ENCODE measurements at places on chromosomes 4 and X. TPM values are rescaled to one million over a fixed set of nuclear protein-coding genes. Genes with fewer than 3 reads are reported as not detected.
A peak's percentile ranks its signal among the peaks of the same experiment; 100 is the strongest.

DNA sequence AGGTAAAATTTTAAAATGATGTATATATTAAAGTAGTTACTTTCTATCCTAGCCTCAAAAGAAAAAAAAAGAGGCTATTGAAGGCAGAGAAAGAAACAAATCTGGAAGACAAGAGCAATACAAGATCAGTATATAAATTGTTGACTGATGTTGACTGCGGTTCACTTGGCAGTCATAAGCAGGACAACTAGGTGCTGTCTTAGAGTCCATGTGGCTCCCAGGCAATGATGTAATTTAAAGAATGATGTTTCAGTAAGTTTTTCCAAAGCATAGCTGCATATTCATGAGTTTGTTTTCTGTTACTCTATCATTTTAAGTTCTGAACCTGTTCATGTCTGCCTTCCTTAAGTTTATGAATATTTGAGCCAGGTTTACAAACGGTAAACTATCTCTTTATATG is 630.2 kb downstream of the FAT4 start:
- no peak for DNase-seq

Gene VCX2
- polyA plus RNA-seq = not detected

GRCh38 chr4:141464366-141464765 is 172.0 kb upstream of the IL15 start:
- DNase-seq = no peak

Gene BCLAF3
- polyA plus RNA-seq = 0.65 TPM

- peak; percentile 55 for DNase-seq
Measured at GRCh38 chrX:53287493-53288138, 6.2 kb upstream of the IQSEC2 start.

Gene XAGE1A
- not detected for polyA plus RNA-seq

Gene TIGD2
- 3.4 TPM for polyA plus RNA-seq

Gene RBMXL3
- polyA plus RNA-seq = not detected

Gene CT45A7
- polyA plus RNA-seq = not detected

Gene UGT2B7
- not detected for polyA plus RNA-seq

DNA sequence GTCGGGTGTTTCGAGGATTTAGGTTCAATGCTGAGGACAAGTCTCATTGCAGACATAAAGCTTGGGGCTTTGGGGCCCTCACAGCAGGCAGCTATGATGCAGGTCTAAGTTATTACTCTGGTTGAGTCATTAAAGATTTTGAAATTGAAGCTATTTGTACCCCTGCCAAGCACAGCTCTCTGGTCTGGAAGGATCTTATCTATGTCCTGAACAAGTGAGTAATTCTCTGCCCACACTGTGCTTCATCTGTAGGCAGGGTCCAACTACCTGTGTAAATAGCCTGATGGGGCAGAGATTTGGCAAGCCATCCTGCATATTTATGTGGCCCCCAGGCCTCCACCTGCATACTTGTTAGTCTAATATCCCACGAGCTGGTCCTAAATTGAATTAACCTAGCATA is 41.4 kb upstream of the MAGEA4 start:
- peak; percentile 83 for DNase-seq

Gene RNF212
- 1.1 TPM for polyA plus RNA-seq

Gene KIF4A
- 14.3 TPM for polyA plus RNA-seq

Gene TLR2
- 14.8 TPM for polyA plus RNA-seq

DNA sequence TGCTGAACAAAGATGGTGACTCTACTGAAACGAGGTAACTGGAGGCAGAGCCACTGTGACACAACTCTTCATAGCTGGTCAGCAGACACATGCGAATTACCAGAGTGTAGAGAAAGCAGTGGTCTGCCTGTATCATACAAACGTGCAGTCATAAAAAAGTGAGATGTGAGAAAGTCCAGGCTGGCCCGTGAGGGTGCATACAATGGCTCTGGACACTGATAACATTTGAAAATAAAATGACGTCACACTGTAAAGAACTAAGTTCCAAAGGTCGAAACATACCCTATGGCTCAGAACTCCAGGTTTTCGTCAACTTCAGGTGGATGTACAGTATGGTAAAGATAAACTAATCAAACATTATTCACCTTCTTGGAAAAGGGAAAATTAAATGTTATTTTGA is 95.7 kb downstream of the SHISA3 start:
- DNase-seq = no peak

GRCh38 chrX:63283348-63283747 is 67.8 kb downstream of the SPIN4 start:
- no peak for DNase-seq

Gene KCNIP4
- polyA plus RNA-seq = not detected

DNA sequence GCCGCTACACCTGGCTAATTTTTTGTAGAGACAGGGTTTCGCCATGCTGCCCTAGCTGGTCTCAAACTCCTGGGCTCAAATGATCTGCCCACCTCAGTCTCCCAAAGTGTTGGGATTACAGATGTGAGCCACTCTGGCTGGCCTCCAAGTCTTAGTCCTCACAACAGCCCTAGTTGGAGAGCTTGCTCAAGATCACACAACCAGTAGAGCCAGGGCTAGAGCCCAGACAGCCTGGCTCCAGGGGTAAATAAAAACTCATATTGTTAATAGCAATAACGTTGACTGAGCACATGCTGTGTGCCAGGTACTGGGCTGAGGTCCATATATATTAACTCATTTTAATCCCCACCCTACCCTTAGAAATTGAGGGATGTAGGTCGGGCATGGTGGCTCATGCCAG is 7.3 kb upstream of the JAKMIP1 start:
- DNase-seq = no peak

Gene FHIP1A
- polyA plus RNA-seq = 14.3 TPM
